Activated CD8-positive, alpha-beta T cell treated with anti-CD3 and anti-CD28 coated beads for 36 hours (primary cell): ENCODE measurements at places on chromosomes 16 and 17.

- no peak for DNase-seq
Measured at GRCh38 chr16:17396762-17397498, 73.8 kb downstream of the XYLT1 start.

DNA sequence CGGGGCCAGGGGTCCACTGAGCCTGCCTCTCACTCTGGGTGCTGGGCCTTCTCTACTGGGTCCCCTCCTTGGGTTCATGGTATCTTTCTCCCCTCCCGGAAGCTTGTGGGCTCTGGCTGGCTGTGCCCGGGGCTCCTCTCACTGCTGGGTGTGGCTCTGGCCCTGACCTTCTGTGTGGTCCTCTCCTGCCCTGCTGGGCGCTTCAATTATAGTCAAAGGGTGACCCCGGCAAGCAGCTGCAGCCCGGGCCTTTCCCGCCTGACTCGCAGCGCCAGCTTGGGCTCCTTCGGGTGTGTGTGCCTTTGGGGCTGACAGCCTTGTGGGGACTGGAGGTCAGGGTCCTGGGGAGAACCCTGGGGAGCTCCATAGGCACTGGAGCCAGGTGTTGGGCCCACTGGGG is 54.2 kb upstream of the PVALEF start:
- no peak for DNase-seq

DNA sequence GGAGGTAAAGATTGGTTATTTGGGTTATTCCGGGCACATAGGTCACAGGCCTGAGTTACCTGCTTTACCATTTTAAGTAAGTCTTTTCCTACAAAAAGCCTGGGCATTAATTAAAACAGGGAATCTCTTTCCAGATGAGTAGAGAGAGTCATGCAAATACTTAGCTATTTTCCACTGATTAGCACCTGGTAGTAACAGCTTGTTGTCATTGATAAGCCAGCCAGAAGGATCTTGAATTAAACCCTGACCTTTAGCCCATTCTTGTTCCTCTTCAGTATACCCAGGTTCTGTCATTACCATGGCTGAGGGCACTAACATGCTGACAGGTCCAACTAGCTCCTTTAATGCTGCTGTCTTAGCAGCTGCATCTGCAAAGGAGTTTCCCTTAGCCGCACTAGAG is 44.4 kb upstream of the ARL4D start:
- DNase-seq: no peak

GRCh38 chr17:21042458-21043295 is at the start of gene USP22:
Gene USP22, minus strand, starts transcription at chr17:21043011. Its CDS starts 176 bp downstream, at chr17:21042835.
- DNase-seq: peak; percentile 51

DNA sequence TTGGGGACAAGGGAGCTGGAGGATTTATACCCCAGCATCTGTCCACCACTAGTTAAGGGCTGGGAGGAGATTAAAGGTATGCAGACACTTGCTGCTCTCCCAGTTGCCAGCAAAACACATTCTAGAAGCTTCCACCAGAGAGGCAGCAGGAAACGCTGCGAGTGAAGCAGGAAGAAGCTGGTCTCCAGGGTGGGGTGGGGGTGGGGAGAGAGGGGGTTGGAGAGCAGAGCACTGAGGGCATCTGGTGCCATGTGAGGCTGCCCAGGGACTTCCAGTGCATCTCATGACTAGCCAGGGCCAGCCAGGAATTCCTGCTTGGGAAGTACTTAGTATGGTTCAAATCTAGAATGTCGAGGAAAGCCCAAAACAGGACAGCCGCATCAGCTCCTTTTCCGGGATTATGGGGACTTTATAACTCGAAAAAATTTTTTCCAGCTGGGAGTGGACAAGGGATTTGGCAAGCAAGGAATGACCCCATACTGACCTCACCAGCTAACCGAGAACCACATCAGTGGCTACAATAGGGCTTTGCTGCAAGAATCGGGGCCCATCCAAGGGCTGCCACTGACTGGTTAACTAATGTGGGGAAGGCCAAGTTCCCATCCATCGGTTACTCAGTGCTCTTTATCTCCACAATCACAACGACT is 26.2 kb upstream of the AXIN2 start:
- no peak for DNase-seq

DNA sequence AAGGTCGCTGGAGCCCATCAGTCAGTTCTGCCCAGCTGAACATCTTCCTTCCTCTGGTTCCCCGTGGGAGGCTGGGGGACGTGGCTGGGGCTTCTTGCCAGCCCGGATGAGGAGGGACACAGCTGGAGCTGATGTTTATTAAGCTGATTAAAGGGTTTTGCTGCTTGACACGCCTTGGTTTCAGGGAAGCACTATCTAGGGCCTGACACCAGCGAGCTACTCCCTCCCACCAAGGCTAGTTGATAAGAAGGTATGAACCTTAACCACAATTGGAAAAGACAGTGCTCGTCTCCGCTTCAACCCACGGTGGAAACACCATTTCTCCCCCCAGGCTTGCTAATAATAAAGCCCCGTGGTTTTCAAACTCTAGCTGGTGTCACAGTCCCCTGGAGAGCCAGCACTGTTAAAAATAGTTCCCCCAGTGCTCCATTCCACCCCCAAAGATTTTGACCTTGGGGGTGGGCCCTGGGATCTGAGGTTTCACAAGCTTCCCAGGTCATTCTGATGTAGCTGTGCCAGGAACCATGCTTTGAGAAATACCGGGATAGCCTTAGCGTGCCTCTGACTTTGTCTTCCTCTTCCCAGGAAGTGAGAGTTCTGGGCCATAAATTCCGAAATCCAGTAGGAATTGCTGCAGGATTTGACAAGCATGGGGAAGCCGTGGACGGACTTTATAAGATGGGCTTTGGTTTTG is 5.5 kb downstream of the DHODH start:
- peak; percentile 22 for DNase-seq
